Forelimb muscle (tissue), 1 donor: ENCODE measurements at places on chromosomes 2 and 18.
A peak's percentile ranks its signal among the peaks of the same experiment; 100 is the strongest.

DNA sequence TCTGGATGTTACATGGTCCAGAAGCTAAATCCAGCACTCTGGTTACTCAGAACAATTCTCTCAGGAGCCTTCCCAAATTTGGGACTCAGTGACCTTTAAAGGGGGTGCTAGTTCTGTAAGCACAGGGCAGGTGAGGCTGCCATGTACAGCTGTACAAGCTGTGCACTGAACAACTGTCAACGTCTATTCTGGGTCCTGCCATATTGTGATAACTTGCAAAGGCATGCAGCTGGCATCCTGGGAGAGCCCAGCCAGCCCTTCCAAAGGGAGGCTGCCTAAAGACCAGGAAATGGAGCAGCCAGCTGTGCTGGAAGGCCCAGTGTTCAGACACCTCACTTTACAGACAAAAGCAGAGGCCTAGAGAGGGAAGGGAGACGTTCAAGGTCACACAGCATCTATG lies 204.8 kb downstream of the KLHL29 start:
- no peak for DNase-seq

DNA sequence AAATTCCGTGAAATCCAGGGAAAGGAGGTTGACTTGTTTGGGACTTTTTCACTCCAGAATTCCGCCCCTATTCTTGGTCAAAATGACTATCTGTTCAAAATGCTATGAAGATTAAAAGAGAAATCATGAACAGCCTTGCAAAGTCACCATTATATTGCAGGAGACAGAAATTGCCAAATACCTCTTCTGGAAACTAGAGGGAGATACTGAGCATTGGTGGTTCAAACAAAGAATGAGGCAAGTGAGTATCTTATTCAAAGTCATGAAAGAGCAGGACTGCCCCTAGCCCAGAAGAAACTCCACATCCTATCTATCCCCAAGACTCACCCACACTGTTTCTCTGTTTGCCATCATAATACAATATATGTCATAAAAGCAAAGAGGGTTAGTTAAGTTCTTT lies 862.3 kb upstream of the POU3F3 start:
- DNase-seq: no peak

DNA sequence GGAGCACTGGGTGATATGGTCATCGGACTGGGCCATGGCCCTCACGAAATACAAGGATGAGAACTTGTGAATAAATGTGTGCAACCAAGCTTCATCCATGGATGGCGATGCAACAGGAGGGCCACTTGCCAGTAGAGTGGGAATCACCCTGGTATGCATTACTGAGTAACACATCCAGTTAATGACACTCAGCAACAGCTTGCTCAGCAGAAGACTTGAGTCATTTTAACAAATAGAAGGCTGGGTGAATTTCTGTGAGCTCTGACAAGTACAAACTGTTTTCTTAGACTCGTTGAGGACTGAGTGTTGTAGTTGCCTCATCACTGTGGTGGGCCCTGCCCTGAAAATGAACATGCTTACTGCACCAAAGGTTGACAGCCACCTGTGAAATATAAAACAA lies 221.6 kb downstream of the NCKAP5 start:
- DNase-seq: no peak

DNA sequence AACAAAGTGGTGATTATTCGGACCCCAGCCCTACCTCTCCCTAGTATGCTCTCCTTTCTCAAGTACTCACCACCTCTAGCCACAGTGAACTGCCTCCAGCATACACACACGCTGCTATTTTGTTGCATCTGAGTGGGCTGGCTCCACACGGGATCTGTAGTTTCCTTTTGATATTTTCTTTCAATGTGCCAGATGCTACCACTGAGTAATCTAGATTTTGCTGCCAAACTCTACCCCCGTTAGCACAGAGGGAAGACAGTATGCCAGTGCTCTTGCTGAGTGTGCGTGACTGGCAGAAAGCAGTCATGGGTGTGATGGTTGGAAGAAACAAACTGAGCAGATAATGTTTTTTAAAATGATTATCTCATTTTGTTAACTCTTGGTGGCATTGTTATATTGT lies 11.6 kb downstream of the CFLAR start:
- DNase-seq: no peak

DNA sequence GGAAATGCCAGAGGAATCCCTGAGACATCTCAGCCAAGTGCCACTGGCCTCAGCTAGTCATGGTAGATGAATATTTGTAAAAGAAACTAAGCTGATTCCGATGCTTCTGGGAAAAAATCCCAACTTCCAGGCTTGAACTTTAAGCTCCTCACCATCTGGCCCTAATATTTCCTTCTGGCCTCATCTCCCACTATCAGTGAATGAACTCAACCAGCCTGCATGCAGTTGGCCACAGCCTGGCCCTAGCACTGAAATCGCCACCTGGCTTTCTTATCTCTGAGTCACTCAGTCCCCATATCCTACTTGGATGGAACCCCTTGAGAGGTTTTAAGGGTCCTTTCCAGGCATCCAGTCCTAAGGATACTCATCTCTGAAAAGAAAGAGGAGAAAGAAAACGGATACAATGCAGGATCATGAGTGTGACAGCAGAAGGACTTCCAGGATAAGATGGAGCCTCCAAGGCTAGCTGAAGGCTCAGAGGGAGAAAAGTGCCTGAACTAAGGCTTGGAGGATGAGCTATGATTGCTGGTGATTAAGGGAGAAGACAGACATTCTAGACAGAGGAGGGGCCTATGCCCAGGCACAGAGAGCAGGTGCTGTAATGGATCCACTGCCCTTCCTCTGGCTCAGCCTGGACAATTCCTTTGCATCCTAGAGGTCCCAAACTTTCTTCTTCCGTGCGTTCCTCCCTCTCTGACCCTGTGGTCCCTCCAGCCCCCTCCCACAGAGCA lies 141.5 kb upstream of the MYCN start:
- DNase-seq: no peak

GRCh38 chr18:9608298-9608697 lies 6.1 kb downstream of the PPP4R1 start:
- no peak for DNase-seq

- DNase-seq: no peak
These were observed 149.6 kb downstream of the MTCL1 start for GRCh38 chr18:8854962-8855361.

- no peak for DNase-seq
These were observed 138.6 kb downstream of the GLI2 start for GRCh38 chr2:120873958-120874887.

DNA sequence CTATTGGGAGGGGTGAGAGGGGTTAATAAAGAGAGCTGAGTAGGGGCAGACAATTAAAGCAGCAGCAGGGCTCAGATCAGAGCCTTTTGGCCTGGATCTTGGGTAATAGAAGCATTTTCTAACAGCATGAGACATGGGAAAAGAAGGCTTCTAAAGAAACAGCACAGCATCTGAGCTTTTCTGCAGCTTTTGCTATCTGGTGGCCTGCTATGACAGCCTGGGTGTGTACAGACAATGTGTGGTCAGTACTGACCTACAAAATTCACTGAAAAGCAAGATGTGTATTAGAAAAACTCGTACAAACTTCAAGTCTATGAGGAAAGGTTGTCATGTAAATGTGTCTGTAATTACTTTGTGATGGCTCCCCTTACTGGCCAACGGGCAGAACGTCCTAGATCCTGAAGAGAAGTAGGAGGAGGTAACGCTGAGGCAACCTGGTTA lies 95.6 kb downstream of the GALNT3 start:
- DNase-seq: peak; percentile 22

DNA sequence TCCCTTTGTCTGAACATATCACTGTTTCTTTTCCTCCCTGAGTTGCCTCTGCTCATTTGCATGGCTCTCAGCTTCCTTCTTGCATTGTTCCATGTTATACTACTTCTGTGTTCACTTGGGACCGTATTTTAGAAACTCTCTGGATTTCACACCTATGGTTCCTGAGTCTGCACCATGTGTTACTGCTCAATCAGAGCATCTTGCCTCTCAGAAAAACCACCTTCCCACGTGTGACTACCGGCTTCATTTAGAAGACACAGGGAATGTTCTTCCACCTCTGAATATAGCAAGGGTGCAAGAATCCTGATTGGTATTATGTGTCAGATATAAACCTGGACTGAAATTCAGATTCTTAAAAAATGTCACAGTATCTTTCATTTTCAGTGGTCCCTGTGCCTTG lies 731.2 kb downstream of the TDRD15 start:
- no peak for DNase-seq

DNA sequence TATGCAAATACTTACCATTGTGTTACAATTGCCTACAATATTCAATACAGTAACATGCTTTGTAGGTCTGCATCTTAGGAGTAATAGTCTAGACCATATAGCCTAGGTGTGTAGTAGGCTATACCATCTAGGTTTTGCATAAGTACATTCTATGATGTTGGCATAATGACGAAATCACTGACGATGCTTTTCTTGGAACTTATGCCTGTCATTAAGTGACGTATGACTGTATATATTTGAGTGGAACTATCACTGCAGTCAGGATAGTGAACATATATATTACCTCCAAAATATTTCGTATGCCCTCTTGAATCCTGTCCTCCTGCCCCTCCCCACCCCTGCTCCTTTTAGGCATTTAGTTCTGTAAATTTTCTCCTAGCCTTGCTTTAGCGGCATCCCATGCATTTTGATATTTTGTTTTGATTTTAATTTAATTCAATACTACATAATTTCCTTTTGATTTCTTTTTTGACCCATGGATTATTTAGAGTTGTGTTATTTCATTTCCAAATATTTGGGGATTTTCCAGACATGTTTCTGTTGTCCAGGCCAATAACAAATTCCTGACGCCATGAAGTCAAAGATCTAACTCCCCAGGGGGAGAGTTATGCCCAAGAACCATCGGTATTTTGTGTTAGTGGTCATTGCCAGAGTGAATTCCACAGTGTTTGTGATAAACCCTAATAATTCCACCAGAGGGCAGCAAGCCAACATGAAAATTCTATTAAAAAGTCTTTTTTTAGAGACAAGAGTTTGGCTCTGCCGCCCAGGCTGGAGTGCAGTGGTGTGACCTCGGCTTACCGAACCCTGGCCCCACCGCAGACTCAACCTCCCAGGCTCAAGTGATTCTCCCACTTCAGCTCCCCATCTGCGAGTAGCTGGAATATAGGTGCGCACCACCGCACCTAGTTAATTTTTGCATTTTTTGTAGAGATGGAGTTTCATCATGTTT lies 24.2 kb upstream of the CASP8 start:
- peak; percentile 46 for DNase-seq

DNA sequence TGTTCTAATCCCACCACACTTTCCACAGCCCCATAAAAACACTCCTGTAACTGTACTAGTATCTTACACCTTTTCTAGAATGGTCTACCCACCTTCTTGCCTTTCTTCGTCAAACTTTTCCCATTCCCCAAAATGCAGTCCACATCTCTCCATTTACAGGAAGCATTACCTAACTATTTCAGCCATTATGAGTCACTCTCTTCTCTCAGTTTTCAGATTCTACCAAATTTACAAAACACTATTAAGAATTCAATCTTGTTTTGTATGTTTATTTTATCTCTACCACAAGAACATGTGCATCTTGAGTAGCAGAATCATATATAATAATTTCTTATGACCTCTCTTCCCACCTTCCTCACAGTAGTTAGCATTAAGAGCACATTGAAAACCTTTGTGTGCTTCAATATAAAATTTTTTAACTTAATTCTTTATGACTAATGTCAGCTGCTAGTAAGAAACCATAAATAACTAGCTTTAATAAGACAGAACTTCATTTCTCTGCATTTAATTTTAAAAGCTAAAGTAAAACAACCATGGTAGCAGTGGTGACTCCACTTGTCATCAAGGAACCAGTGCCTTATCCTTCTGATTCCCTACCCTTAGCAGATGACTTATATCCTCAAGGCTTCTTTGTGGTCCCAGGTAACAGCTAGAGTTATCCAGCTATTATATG lies 56.6 kb upstream of the MAP2 start:
- DNase-seq: no peak

GRCh38 chr2:64675860-64676259 lies 22.1 kb upstream of the SERTAD2 start:
- no peak for DNase-seq

DNA sequence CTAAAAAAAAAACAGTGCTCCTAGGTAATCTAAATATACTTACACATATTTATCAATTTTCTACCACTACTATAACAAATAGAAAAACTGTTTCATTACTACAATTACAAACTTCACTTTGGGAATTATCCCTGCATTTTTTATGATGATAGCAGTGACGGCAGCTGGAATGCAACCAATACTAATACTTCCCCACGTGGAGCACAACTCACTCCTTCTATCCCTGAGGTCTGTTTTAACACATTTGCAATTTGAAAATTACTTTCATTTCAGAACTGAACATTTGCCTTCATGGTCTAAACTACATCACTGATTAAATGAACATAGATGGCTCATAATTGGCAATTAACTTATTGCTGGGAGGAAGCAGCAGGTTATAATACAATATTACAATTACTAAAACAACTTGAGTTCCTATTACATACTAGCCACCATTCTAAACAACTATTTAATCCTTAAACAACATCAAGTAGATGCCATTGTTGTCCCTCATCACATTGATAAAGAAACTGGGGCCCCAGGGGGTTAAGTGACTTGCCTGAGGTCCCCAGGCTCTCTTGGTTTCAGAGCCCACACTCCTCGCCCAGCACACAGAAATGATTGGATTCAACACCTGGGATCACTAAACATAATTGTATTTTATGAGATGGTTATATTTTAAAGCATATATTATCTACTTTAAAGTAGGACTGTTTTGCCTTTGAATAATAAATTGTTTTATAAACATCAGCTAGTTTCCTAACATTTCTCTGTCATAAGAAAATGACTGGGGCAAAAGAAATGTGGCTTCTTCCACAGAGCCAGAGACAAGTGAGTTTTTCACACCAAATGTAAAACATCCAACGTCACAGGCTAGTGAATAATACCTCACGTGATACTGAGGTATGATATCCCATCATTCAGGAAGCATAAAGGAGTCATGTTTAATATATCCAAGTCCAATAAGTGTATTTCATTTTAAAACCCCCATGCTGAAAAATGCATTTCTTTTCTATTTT lies 6.2 kb downstream of the COLEC12 start:
- DNase-seq: no peak

GRCh38 chr2:175015340-175015739 lies 10.2 kb upstream of the CHN1 start:
- DNase-seq: no peak

- no peak for DNase-seq
These were observed 1012.4 kb upstream of the CRIM1 start for GRCh38 chr2:35343135-35343534.

DNA sequence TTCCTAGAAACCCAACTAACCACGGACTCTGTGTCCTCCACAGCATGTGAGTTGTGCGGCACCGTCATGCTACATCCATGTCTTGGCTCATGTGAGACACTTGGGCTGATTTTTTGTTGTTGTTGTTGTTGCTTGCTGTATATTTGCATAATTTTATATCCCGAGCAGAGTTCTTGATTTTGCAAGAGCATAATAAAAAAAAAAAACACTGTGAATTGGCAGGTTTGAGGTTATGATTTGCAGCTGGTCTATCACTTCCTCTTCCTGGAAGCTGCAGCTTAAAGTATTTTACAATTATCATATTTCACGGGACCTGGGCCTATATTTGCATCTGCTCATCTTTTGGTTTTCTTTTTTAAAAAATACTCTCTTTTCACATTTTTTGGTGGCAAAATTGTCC lies 142.3 kb upstream of the NRP2 start:
- no peak for DNase-seq
